Tibial nerve (tissue), 4 donors: ENCODE measurements at places on chromosomes 3 and 15. TPM values are rescaled to one million over a fixed set of nuclear protein-coding genes. Genes with fewer than 3 reads are reported as not detected.

- no peak overlapping the region for H3K4me3 ChIP-seq
- H3K4me1 ChIP-seq, result peaks cover 4% of the 10 kb centered on the region
- H3K27ac ChIP-seq, result no peak overlapping the region
- H3K27me3 ChIP-seq, result no peaks in the 10 kb centered on the region
- peak; percentile 73 for DNase-seq
- H3K36me3 ChIP-seq, result no peaks in the 10 kb centered on the region
Measured at GRCh38 chr15:77870195-77871065, 207.1 kb downstream of the TBC1D2B start.

GRCh38 chr3:170055209-170055608 is 17.4 kb downstream of the GPR160 start:
- no peak overlapping the region for H3K27ac ChIP-seq
- no peak overlapping the region for H3K4me3 ChIP-seq
- H3K27me3 ChIP-seq, result no peaks in the 10 kb centered on the region
- DNase-seq, result no peak
- no peaks in the 10 kb centered on the region for H3K36me3 ChIP-seq

- no peaks in the 10 kb centered on the region for H3K4me1 ChIP-seq
- H3K4me3 ChIP-seq, result no peak overlapping the region
- H3K27ac ChIP-seq, result no peak overlapping the region
- no peaks in the 10 kb centered on the region for H3K27me3 ChIP-seq
- H3K36me3 ChIP-seq, result no peaks in the 10 kb centered on the region
Measured at GRCh38 chr3:9226326-9226725, 23.1 kb downstream of the SRGAP3 start.

DNA sequence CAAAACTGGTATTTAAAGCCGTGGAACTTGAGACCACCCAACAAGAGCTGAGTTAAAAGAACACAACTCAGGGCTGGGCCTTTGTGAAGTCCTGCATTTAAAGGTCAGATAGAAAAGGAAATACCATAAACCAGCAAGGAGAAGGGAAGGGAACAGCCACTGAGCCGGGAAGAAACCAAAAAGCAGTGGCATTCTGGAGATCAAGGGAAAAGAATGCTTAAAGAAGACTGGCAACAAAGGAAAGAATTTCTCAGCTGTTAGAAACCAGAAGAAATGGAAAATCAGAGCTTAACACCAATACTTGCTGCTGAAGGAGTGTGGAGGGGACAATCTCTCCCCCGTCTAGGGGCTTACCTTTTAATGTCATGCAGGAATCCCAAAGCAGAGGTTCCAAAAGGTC is 247.4 kb upstream of the CHRNA7 start:
- H3K4me3 ChIP-seq, result no peak overlapping the region
- no peaks in the 10 kb centered on the region for H3K4me1 ChIP-seq
- DNase-seq, result no peak
- no peaks in the 10 kb centered on the region for H3K36me3 ChIP-seq

DNA sequence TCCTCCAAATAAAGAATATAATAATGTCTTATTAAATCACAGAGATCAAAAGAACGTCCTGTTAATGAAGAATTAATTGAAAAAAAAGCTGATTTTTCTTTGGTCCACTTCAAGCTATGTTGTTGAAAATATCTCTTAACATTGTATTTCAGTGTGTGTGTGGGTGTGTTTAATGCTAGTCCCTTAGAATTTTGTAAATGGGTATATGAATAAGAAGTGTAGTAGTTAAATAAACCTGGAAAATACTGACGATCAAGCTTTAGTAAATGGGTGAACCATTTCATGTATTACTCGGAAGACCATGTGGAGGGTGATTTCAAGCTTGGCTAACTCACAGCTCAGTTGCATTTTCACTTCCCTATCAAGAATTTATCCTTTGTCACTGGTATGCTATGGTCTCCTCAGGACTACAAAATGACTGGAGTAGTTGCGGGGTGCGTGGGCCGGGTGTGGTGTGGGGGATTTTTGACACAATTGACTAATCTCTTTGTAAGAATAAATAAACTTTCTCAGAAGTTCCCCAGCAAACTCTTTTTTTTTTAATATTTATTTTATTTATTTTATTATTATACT is 586.4 kb downstream of the GRM7 start:
- no peaks in the 10 kb centered on the region for H3K27me3 ChIP-seq
- H3K4me1 ChIP-seq, result no peaks in the 10 kb centered on the region
- no peak overlapping the region for H3K4me3 ChIP-seq
- H3K36me3 ChIP-seq, result no peaks in the 10 kb centered on the region

DNA sequence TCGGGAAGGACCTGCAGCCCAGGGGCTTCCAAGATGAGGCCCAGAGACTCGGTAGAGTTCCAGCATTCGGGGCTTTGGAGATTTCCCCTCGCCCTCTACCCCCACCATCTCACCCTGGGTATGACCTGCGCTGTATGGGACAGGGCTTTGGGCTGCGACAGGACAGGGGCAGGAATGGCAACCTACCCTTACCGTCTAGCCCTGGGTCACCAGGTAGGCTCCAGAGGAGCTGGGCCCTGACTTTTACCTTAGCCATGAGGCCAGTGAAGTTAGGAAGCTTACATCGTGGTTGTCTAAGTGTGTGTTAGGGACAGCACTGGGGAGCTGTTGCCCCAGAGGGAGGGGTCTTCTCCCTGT is 683 bp downstream of the PPM1M start:
- no peak for DNase-seq
- no peaks in the 10 kb centered on the region for H3K36me3 ChIP-seq
- no peaks in the 10 kb centered on the region for H3K27me3 ChIP-seq
- no peaks in the 10 kb centered on the region for H3K4me1 ChIP-seq
- peak overlapping the region; percentile 74 for H3K27ac ChIP-seq
- H3K4me3 ChIP-seq, result peak overlapping the region; percentile 52

NR1I2 gene
- total RNA-seq, result not detected

ACP3 gene
- 5.0 TPM for total RNA-seq

EOGT gene
- 27.2 TPM for total RNA-seq
